ENCODE measurements at places on chromosomes 2 and 18.

- no peak for DNase-seq
These were observed 447.6 kb upstream of the POU3F3 start for GRCh38 chr2:104406261-104406726.

- DNase-seq: peak; percentile 93
These were observed 158.4 kb downstream of the GALNT14 start for GRCh38 chr2:30979822-30980245.

DNA sequence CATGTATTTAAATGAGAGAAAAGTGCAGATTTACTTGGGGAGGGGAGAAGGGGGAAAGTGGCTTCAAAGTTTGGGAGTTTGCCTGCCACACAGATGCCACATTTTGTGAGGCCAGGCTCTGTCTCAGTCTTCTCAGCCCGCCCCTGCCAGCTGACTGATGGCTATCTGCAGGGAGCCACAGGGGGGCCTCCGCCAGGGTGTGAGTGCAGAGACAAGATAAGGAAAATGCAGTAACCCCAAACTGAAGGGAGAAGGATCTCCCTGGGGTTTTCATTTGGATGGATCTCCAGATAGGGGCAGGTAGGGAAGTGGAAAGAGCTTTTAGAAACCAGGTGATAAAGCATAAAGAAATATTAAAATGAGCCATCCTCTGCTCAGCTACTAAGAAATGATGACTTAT is 128.8 kb downstream of the ZNF521 start:
- no peak for DNase-seq

DNA sequence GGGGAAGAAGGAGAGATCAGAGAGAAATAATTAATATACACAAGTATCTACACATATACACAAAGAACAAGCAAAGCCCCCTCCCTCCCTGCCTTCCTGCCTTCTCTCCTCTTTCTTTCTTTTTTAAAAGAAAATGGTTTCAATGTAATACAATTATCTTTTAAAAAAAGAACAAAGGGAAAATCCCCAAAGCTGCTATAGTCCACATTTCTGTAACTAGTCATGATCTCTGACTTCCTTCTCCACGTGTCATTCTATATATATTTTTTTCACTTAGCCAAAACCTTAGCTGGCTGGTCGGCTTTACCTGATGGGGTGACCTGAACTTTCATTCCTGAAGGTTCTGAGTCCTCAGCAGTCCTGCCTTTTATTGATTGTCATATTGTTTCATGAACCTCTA is 44.3 kb downstream of the MAP3K20 start:
- DNase-seq: no peak

- no peak for DNase-seq
These were observed 674.9 kb upstream of the FANCL start for GRCh38 chr2:58916063-58916462.

- DNase-seq: no peak
These were observed 337.8 kb upstream of the DSEL start for GRCh38 chr18:67854340-67854739.

DNA sequence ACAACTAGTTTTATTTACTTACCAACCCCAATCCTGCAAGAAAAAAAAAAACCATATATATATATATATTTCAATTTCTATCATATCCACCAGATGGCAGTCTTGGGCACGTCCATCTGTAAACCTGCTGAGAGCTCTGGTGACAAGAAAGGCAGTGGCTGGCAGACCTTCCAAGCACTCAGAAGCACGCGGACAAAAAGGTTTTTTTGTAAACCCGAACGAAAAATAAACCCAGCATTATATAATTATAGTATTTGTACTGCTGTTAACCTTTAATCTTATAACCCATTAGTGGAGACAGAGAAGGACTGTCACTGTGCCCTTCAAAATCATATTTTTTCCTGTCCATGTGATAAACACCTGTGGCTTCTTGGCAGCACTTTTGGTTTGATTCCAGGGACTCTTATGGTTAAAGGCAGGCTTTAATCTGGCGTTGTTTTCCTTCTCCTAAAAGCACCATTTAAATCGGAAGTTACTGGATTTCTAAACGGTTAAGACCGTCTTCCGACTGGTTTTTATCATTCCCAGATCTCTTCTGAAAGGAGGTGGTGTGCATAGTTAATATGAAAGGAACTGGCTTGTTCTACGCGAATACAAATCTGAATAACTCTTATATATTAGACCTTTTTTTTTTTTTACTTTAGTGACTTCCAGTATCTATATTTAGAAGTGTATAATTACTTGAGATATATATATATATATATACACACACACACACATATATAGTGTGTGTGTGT is 31.0 kb upstream of the SLC3A1 start:
- DNase-seq: peak; percentile 51

GRCh38 chr2:121705390-121705789 is 31.3 kb downstream of the NIFK start:
- DNase-seq: no peak

DNA sequence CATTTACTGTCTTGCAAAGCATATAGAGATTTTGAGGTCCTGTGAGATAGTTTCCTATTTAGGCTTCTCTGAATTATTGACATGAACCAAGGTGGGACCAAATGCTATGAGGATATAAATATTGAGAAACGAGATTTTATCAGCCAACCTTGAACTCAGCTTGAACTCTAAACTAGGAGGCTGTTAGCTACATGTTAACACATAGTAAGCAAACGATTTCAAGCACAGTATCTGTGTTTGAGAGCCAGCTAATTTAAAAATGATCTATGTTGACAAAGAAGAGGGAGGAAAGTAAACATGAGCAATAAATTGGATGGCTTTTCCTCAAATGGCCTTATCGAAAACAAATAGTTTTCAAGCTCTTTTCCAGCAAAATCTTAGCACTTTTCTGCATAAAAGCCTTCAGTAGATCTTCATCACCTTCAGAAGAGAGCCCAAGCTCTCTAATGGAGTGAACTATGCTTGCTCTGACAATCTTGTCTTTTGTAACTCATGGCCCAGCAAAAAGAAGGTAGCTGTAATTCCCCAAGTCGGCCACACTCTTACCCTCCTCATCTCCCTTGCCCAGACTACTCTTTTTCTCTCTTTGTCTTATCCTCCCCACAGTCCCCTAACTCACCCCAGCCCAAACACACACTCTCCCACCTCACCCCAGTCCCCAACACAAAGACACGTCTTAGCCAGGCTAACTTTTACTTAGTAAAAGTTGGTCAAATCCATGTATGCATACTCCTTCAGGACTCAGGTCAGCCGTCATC is 14.7 kb downstream of the CD28 start:
- no peak for DNase-seq

- peak; percentile 64 for DNase-seq
These were observed 44.6 kb downstream of the ITGB1BP1 start for GRCh38 chr2:9378433-9379390.

DNA sequence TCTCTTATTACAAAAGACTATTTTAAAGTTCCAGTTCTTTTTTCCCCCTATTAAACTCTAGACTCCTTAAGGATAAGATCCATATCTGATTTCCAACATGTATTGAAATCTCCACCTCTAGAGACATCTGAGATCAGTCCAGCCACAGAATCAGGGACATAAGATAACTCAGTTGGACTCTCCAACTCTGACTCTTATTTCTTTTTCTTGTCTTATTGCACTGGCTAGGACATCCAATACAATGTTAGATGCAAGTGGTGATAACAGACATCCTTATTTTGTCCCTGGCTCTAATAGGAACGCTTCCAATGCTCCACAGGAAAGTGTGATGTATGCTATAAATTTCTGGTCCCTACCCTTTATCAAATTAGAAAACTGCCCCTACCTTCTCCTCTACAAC is 158.1 kb downstream of the TNS1 start:
- DNase-seq: no peak

- DNase-seq: no peak
These were observed 172.9 kb downstream of the EPHA4 start for GRCh38 chr2:221399183-221399582.

- DNase-seq: peak; percentile 74
These were observed 67.9 kb downstream of the LRRFIP1 start for GRCh38 chr2:237695201-237695780.

GRCh38 chr2:21262426-21262940 is 138.7 kb downstream of the TDRD15 start:
- no peak for DNase-seq

- no peak for DNase-seq
These were observed 11.2 kb downstream of the ETAA1 start for GRCh38 chr2:67408346-67408745.

- DNase-seq: no peak
These were observed 105.0 kb upstream of the CCDC150 start for GRCh38 chr2:196534495-196534894.

GRCh38 chr2:36322108-36322507 is 33.5 kb upstream of the CRIM1 start:
- peak; percentile 17 for DNase-seq

- DNase-seq: peak; percentile 16
These were observed 370.8 kb downstream of the LNPK start for GRCh38 chr2:175631245-175631623.

GRCh38 chr2:214377286-214377624 is 33.6 kb upstream of the VWC2L start:
- no peak for DNase-seq

- DNase-seq: peak; percentile 58
These were observed 138.1 kb downstream of the INO80D start for GRCh38 chr2:205947621-205948495.
